ENCODE measurements at places on chromosomes 7 and 10.

- DNase-seq, result no peak
These were observed 197.2 kb upstream of the FRMD4A start for GRCh38 chr10:14527915-14528314.

GRCh38 chr10:14311206-14311957, 19.3 kb downstream of the FRMD4A start:
- no peak for DNase-seq

GRCh38 chr7:155874010-155874409, 61.7 kb upstream of the SHH start:
- DNase-seq, result no peak

GRCh38 chr10:123635745-123636144, 30.4 kb upstream of the GPR26 start:
- DNase-seq, result no peak

DNA sequence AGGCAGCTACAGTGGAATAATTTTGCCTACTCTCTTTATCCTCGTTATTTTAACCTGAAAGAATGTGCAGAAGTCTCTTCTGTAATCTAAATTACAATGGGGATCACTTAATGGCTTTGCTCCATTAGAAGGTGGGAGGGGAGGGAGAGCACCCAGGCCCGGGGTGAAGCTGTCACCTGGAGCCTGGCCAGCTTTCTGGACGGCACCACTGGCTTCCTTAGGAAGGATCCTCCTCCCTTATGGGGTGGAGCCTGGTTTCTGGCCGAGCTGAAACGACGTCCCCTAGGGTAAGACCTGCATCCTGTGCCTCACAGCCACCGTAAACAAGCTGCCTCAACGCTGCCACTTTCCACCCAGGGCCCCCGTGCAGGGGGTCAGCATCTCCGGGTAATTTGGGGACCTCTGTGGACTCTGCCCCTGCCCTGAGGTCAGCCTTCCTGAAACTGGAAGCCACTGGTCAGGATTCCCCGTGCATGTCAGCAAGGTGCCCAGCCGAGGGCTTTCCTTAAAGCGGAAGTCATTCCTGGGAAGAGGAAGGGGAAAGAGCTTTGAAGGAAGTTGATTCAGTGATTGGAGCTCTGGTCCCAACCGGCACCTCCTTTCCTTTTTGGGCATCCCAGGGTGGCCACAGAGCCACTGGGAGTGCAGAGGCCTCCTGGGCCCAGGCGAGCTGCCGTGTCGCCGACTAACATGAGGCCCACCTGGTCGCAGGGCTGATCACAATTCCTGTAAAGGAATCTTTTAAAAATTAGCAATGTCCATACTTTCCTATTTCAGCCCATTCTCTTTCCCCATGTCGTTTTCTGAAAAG, 569.1 kb downstream of the DNAJB6 start:
- DNase-seq, result no peak

GRCh38 chr10:130167707-130168106, 31.5 kb downstream of the GLRX3 start:
- DNase-seq, result no peak

DNA sequence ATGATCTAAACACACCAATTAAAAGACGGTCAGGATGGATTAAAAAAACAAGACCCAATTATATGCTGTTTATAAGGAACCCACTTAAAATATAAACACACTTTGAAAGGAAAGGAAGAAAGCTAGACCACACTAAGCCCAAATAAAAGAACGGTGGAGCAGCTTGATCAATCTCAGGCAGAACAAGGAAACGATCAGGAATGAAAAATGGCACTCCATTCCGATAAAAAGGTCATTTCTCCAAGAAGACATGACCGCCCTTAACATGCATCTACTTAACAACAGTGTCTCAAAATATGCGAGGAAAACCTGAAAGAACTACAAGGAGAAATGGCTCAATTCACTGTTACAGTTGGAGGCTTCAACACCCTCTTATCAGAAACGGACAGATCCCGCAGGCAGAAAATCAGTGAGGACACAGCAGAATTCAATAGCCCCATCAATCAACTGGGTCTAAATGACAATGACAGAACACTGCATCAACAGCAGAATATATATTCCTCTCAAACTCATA, 210.0 kb downstream of the MAD1L1 start:
- DNase-seq, result no peak

GRCh38 chr10:46314071-46314470, 27.3 kb downstream of the ANTXRL start:
- DNase-seq, result no peak

GRCh38 chr7:32293833-32294232, 196.3 kb downstream of the LSM5 start:
- DNase-seq, result no peak

DNA sequence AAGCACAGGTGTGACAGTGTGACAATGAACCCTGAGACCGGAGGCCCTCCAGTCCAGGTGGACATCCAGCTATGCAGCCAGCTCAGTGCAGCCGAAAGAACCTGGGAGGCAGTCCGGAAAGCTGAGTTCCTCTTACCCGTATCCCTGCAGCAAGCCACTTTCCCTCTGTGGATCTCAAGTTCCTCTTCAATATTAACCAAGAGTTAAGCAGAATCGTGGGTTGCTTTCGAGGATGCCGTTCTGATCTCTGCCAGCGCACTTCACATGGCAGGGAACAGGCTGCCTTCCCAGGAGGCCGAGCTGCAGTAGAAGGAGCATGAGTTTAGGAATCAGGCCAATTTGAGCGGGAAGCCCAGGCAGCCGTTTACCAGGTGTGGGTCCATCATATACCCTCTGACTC, 591.6 kb downstream of the SDK1 start:
- DNase-seq, result no peak

- DNase-seq, result no peak
These were observed 243.1 kb downstream of the FGFR2 start for GRCh38 chr10:121355161-121355560.

DNA sequence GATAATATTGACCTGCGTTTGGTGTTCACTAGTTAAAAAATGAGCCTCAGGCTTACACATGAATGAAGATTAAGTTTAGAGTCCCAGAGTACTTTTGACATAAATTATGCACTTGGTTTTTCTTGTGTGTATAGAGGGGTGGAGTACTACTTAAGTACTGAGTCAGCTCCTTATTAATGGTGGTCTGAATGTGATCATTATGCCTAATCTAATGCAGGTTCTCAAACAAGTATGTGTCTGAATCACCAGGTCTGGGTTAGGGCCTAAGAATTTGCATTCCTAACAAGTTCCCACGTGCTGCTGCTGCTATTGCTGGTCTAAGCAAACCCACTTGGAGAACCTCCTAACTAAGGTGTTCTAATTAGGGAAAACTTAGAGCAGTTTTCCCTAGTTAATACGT, 30.7 kb upstream of the STOX1 start:
- no peak for DNase-seq

- DNase-seq, result peak; percentile 12
These were observed 623 bp upstream of the CEP41 start for GRCh38 chr7:130441408-130441869.

- no peak for DNase-seq
These were observed 35.2 kb upstream of the LYZL1 start for GRCh38 chr10:29253690-29254029.

DNA sequence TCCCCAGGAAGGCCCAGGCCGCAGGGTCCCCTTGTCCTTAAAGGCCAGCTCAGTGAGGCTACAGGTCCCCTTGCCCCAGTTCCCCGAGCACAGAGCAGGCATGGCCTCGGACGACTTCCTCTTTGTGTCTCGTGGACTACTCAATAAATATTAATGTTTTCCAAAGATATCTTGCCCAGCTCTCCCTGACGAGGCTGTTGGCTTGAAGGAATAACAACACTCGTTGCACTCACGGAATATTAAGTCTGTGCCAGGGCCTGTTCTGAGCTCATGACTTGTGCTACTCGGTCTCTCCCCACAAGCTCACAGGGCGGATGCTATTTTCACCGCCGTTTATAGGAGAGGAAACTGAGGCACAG, 68.2 kb downstream of the CUX1 start:
- no peak for DNase-seq

DNA sequence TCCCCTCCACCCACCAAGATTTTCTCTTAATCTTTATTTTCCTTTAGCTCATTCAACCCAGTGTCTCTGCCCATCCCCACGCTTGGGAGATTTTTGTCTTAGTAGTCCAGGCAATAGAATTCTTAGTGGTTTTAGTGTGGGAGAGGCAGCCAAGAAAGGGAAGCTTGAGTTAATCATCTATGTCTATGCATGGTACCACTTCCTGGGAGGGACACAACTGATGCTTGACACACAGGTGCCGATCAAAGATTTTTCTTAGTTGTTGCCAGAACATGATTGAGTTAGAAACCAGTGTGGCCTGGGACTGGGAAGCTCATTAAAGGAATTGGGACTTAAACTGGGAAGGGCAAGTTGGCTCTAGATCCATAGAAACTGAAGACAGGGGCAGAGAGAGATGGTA, 3.1 kb downstream of the STRA8 start:
- no peak for DNase-seq

DNA sequence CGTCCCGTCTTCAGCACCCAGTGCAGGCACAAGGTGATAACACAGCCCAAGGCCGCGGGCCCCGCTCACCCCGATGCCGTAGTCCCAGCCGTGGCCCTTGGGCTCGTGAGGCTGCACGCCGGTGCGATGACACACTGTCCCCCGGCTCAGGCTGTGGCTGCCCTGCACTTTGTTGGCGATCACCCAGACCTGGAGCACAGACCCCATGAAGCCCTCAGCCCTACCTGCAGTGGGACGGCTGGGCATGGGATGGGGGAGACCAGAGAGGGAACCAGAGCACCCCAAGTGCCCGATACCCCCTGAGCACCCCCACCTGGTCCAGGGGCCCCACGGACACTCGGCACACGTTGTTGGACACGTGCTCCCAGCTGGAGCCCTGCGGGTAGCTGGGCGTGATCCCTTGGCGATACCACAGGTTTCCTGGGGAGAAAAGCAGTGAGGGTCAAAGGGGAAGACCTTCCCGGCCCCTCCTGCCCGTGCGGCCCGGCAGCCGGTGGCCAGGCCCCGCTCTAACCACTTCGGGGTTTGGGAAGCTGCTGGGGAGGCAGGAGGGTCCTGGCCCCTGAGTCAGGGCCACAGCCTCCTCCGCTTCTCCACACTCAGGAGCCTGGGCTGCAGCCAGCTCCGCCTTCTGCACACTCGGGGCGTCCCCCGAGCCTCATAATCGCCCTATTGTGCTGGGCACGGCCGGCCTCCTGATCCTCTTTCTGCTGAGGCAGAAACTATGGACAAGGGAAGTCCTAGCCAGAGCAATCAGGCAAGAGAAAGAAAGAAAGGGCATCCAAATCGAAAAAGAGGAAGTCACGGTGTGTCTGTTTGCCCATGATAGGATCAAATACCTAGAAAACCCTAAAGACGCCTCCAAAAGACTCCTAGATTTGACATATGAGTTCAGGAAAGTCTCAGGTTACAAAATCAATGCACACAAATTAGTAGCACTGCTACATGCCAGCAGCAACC, 6.7 kb downstream of the BHLHA15 start:
- no peak for DNase-seq

- DNase-seq, result no peak
These were observed 2.4 kb downstream of the SH2D4B start for GRCh38 chr10:80540136-80540535.

DNA sequence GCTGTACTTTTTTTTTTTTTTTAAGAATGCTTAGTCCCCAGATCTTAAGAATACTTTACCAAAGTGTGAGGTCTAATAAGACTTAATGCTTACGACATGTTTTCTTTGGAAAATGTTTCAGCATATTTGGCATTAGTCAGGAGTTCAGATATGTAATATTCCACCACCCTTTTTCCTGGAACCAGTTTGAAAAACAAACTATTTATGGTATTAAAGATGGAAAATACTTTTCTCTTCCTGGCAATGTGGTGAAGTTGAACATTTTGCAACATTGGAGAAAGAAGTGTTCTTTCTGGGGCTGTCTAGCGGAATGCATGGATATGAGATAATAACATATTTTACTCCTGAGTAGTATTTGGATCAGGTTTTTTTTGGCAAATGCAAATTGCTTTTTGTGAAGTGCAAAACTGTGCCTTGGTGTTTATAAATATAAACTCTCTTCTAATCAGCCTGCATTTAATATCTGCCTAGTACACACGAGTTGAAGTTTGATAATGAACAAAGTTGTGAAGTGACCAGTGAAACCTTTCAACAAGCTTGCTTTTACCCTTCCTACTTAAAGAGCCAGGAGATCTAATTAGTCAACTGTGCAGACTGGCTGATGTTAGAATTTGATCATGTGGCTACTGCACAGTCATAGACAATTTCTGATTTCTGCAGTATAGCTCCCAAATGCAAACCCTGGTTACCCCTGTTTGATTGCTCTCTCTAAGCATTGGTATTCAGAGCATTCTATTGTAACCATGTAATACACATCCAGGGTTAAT, 20.9 kb downstream of the MAP3K8 start:
- DNase-seq, result no peak

- DNase-seq, result no peak
These were observed 42.8 kb upstream of the NCAPG2 start for GRCh38 chr7:158747408-158747807.

DNA sequence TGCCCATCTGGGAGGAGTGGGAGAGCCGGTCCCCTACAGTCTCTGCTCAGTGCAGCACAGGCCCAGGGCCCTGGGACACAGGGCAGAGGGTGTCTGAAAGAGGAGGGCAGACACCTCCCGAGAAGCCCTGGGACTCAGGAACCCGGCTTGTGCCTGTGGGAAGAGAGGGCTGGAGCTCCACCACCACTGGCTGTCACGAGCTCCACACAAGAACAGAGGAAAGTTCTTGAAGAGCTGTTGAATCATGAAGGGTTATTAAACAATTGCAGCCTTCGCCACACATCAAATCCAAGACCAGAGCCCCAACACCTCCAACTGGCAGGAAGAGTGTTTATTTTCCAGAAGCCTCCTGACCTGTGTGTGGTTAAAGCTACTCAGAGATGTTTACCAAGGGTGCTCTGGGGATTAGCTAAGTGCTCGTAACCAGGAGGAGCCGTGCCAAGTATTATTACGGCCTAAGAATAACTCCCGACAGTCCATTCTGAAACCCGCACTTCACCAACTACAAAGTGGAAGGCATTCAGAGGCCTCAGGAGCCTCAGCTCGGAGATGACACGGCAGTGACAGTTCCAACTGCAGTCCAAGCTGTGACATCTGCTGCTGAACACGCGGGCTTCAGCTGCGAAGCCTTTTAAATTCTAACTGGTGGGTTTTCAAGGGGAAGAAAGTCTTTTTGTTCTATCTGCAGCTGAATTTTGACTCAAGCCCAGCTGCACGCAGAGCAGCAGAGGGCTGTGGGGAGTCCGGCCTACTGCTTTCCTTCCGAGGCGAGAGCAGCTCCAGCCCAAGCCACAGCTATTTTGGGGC, 75.1 kb downstream of the MAD1L1 start:
- no peak for DNase-seq

All from GM12865 (cell line).